ENCODE measurements at places on chromosomes 1 and 21.

GRCh38 chr1:160325252-160325651, 17.8 kb downstream of the COPA start:
- DNase-seq, result no peak

- no peak for DNase-seq
These were observed 853 bp downstream of the TTC22 start for GRCh38 chr1:54800041-54800898.

GRCh38 chr1:89298461-89298860, 25.8 kb upstream of the GBP5 start:
- no peak for DNase-seq

DNA sequence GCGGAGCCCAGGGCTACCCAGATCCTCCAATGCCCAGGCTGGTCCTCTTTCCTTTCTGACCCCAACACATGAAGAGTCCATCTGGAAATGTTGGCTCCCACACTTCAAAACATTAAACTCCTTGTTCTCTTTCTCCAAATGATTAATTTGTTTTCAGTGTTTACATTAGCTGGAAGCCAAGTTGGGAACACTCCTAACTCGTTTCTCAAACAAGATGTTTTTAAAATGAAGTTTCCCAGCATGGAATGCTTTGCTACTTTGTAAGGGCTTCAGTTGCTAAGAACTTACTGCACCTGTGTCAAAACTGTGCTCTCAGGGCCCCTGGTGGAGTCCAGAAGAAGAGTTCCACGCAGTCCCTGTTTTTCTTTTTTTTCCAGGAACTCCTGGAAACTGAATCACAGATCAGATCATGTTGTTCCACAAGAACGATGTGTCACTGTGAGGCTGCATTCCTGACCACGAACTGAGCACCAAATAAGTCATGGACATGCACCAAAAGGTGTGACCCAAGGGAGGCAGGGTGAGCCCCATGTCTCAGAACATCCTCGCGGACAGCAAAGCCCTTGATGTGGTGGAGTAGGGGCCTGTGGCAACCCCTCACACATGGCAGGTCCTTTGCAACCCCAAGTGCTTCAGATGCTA, 257.3 kb downstream of the KCNJ6 start:
- no peak for DNase-seq

DNA sequence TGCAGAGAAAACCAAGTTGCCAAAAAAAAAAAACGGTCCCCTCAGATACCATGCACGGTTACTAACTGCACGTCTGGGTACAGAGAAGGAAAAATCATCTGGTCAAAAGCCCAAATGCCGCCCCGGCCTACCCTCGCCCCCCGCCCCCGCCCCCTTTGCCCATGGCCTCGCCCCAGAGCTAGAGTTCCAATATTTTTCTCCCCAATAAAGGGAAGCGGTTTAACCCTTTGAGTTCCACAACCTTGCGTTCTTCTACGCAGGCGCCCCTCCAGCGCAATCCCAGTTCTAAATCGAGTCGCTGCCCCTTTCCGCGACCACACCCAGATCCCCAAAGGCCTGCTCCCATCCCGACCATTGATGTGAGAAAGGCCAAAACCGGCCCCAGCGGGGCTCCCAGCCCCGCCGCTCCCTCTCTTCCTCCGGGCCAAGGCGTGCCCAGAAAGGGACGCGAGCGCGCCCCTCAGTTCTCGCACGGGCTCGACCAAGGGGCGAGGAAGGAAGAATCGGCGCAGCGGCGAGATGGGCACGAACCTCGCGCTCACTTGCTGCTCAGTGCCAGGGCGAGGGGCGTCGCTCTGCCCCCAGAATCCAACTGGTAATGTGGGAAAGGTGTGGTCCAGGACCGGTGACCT, 797 bp downstream of the WDR47 start:
- DNase-seq, result no peak

- DNase-seq, result no peak
These were observed 113.8 kb downstream of the CAMTA1 start for GRCh38 chr1:6898974-6899539.

GRCh38 chr1:153261281-153262069, 2.0 kb downstream of the LORICRIN start:
- DNase-seq, result peak; percentile 64

DNA sequence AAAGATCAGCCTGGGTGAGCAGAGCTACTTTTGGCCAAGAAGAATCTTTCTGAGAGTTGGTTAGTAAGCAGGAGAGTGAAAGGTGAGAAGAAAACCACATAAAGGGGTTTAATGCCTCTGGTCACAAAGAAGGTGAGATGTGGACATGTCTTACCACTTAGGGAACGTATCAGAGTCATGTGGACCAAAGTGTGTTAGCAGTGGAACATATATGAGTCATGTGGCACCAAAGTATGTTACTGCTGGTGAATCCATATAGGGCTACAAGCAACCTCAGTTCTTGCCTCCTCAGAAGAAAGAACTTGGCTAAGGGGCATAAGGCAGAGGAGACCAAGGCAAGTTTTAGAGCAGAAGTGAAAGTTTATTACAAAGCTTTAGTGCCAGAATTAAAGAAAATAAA, 411.6 kb upstream of the NEGR1 start:
- no peak for DNase-seq

DNA sequence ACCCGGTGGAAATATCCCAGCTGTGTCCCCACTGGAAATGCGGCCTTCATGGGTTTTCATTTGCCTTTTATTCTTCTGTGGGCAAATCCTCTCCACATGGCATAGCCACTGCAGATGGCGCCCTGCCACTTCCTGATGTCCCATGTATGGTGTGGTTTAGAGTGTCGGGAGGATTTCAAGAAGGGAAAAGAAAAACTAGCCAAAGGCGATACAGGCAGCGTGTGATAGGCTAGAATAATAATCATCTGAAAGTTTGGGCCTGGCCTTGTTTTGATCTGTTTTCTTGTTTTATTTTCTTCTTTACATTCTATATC, 123.6 kb downstream of the PEX14 start:
- DNase-seq, result peak; percentile 43

All from NCI-H526 (cell line).